H4 (cell line): ENCODE measurements at places on chromosomes 2 and 18. TPM values are rescaled to one million over a fixed set of nuclear protein-coding genes. Genes with fewer than 3 reads are reported as not detected.

DNA sequence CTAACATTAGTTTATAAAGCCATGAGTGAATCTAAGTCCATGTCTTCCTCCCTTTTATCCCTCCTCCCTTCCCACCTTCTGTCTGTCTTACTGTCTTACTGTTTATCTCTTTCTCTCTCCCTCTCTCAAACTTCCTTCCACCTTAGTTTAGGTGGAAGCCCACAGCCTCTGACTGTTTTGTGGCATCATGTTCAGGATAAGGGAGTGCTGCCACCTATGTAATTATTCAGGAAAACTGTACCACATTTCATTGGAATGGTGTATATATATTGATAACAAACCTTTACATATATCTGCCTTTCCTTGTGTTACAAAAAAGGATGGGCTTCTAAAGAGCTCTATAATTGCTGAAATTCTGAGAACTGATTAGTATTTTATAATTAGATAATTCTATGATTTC is 48.7 kb downstream of the NETO1 start:
- no peak for DNase-seq

- DNase-seq, result no peak
Measured at GRCh38 chr2:200272320-200272719, 34.2 kb upstream of the SPATS2L start.

- peak; percentile 93 for DNase-seq
Measured at GRCh38 chr18:58362027-58362575, 266.8 kb downstream of the ALPK2 start.

GRCh38 chr2:72841462-72842125 is 15.8 kb upstream of the EXOC6B start:
- no peak for DNase-seq

- no peak for DNase-seq
Measured at GRCh38 chr2:14285812-14286211, 346.7 kb upstream of the LRATD1 start.

- DNase-seq, result no peak
Measured at GRCh38 chr18:34548120-34548972, 161.8 kb upstream of the DTNA start.

DNA sequence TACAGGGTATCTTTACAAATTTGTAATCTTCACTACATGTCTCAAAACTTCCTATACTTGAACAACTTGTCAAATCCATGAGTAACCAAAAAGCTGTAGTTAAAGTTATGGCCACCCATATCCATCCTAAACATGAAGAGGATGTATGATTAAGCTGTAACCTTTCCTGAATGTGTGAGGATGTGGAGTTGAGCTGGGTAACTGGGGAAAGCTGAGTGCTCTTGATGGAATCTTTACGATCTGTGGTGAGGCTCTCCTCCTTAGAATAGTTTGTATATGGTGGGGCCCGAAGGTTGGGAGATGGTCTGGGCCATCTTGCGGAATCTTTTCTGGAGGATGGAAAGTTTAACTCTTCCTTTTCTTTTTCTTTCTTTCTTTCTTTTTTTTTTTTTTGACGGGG is 29.4 kb downstream of the DPP4 start:
- DNase-seq, result no peak

DNA sequence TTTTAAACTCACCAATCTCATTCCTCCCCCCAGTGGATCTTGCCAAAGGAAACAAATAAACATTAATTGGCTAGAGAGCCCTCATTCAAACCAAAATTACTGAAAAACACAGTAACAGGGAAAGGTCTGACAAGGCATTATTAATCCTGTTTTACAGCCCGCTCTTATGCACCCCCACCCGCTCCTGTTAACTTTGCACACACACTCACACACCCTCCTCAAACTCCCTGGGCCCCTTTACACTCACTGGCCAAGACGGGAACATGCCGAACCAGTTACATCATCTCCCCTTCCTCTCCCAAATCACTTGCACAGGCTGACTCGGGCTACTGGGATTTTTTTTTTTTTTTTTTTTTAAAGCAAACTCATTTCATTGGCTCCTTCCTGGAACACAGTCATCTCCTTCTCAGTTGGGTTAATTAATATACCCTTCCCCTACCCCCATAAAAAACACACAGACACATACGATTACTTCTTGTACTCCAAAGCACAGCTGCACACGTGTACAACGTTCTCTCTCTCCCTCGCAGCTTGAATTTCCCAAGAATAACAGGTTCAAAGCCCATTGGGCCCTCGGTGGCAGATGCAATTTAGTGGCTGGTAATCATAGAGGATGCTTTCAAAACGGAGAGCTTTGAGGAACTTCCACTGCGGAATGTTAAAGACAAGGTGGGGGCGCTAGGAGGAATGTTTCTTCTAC is 31.8 kb downstream of the KLF7 start:
- DNase-seq, result peak; percentile 55

GRCh38 chr18:40851014-40851429 is 1104.0 kb upstream of the PIK3C3 start:
- peak; percentile 75 for DNase-seq

DNA sequence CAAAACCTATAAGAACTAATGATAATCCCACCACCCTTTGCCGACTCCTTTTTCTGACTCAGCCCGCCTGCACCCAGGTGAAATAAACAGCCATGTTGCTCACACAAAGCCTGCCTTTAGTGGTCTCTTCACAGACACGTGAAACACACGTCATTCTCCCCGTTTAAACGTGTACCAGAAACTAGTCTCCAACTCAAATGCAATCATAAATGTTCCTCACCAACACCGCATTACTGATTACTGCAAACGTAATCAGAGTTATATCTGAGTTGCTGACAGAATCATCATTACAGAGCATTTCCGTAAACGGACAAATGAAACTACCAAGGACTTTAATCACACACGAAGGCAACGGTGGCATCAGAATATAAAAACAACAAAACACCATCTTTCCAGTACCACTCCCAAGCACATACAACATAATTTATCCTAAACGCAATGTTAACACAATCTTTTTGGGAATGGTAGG is 1.9 kb downstream of the CLK1 start:
- DNase-seq, result peak; percentile 65

- peak; percentile 48 for DNase-seq
Measured at GRCh38 chr2:158191076-158191895, 89.6 kb downstream of the UPP2 start.

GRCh38 chr2:105783151-105783738 is 38.5 kb downstream of the NCK2 start:
- DNase-seq, result no peak

DNA sequence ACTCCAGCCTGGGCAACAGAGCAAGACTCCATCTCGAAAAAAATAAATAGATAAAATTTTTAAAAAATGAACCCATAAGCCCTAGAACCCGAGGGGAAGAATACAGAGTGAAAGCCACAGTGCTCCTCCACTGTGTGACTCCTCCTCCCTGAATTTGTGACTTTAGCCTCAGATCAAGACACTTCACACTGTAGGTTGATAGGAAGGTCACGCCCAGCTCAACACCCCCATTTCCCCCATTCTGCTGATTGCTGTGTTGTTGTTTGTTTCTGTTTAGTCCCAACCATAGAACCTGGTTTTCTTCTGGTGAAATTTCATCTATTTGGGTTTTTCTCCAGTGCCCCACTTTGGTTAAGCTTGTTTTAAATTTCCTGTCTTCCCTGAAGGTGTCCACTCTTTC is 102.2 kb downstream of the VIT start:
- DNase-seq, result no peak

DNA sequence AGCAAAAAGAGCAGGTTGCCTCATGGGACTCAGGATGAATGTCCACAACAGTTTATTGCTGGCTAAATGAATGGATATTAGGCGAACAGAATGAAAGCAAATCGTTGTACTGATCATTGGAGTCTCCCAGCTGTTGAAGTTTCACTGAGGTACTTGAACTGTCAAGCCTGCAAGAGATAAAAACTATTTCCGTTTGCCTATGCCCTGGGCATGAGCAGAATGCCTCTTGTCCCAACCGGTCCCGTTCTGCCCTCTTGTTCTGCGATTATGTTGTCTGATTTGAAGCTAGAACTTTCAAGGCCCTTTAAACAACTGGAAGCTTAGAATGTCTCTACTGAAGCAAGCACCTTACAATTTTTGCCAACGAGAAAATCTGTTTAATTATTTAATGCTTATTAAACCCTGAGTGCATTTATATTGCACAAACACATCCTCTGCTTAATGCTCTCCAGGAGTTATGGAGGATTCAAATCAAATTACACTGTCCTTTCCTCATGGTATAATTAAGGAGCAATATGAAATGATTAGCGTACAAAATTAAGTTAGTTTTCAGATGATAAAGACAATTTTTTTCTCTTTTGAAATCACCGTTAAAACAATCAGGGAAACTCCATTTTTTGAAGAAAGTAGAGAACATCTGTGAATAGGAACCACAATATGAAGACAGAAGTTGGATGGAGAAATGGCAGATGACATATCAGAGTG is 17.7 kb downstream of the QPCT start:
- no peak for DNase-seq

DNA sequence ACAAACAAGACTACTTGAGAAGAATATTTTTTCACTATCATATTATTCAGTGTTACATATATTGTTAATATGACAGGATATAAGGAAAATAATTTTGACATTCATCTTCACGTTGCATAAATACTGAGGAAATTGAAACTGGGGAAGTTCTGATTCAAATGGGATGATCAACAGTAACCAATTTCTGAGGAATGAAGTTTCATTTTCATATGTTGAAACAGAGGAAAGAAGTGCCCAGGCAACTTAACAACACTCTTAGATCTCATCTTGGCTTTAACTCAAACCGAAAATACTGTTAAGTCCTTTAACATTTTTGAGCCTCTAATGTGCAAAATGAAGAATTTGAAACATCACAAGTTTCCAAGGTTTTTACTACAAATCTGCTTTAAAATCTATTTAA is 612.2 kb upstream of the VRK2 start:
- DNase-seq, result no peak

DNA sequence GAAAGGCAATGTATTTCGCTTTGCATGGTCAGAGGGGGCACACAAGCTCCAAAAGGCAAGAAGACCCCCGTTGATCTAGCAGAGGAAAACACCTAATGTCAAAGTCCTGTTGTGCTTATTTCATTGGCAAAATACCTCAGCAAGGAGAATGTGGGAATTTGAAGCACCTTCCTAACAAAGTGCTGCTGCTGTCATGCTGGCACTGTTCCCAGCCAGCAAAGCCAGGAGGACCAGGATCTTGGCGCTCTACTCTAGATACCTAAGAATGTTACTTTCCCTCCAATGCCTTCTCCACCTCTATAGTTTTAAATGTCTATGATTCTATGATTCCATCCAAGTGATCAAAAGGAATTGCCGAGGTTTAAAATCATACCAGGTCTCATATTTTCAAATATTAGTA is 867.9 kb upstream of the POU3F3 start:
- no peak for DNase-seq

DNA sequence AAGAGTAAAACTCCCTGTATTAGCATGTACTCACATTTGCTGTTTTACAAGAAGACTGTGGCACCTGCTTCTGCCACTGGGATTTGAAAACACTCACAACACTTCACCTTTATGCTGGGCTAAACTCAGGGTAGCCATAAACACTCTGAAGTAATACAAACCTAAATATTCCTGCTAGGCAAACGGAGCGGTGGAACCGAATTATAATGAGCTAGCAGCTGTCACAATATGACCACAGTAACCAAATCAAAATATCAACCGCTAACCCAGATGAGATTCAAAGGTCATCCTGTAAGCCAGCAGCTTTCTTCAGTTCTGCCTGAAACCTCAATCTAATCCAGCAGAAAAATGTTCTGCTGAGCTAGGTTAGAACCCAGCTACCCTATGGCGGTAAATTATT is 132.1 kb downstream of the TCF4 start:
- DNase-seq, result no peak

The NEURL3 gene
- total RNA-seq, result not detected in 2 replicates

The TUBA3E gene
- 0.10 TPM in 1 of 2 replicates, not detected in the other for total RNA-seq

The CKAP2L gene
- 15.7 and 15.8 TPM in 2 replicates for total RNA-seq

The ZNF521 gene
- total RNA-seq, result 6.8 and 8.2 TPM in 2 replicates

The CTAGE1 gene
- not detected in 2 replicates for total RNA-seq

The PRSS56 gene
- total RNA-seq, result not detected in 2 replicates

The ANKRD30BL gene
- total RNA-seq, result not detected in 2 replicates

The MYO3B gene
- 0.10 TPM in 1 of 2 replicates, not detected in the other for total RNA-seq

The ZNF638 gene
- 62.4 and 65.2 TPM in 2 replicates for total RNA-seq

The TCF23 gene
- not detected in 2 replicates for total RNA-seq

The ARHGAP15 gene
- total RNA-seq, result 0.15 TPM in 1 of 2 replicates, not detected in the other

The NT5C1B gene
- not detected in 2 replicates for total RNA-seq
